ENCODE measurements at places on chromosomes 11 and 22. TPM values are rescaled to one million over a fixed set of nuclear protein-coding genes. Genes with fewer than 3 reads are reported as not detected.

GNG3 gene
- total RNA-seq: not detected

PNPLA3 gene
- 0.47 TPM for total RNA-seq

TMPRSS13 gene
- 0.36 TPM for total RNA-seq

APOBEC3H gene
- 6.9 TPM for total RNA-seq

DRD2 gene
- total RNA-seq: not detected

FAM227A gene
- not detected for total RNA-seq

DUSP8 gene
- total RNA-seq: 5.4 TPM

DNA sequence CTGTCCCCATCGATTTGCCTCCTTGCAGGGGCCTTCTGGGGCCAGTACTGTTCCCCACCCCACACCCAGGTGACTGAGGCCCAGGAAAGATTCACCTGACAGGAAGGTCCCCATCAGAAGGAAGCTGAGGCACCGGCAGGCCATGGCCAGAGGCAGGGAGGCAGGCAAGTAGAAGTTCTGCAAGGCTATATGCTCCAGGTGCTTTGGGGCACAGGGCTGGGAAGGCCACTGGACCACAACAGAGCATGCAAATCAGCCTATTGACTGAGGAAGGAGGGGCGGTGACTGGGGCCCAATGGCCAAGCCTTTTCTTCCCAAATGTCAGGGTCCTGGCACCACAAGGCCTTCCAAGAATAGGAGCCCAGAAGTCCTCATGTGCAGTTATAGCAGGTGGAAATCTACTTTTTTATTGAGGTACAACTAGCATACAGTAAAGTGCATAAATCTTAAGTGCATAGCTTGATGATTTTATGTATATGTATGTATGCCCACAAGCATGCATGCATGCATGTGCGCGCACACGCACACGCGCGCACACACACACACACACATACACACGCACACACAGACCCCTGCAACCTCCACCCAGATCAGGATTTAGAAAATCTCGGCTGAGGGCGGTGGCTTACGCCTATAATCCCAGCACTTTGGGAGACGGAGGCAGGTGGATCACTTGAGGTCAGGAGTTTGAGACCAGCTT is at the start of gene VPREB3:
Gene VPREB3 (minus strand): TSS at position 206 of the 700 bp plus-strand sequence. CDS start 62 bp downstream, at position 144.
- H3K27ac ChIP-seq: no peak within 1 kb of the TSS
- H3K36me3 ChIP-seq: no peaks in the 10 kb centered on the region

DNA sequence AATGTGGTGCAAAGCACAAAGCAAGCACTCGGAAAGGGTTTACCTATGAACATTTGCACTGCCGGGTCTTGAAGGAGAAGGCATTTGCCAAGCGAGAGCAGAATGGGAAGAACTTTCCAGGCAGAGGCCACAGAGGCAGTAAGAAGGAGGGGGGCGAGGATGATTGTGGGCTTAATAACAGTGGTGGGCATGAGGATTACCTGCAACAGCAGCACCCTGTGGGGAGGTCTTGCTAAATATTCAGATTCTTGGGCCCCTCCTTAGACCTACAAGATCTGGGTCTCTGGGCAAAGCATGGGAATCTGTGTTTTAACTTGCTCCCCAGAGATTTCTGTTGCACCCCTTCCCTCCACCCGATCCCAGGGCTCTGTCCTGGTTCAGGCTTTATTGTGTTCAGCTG is 75.1 kb upstream of the ZBED5 start:
- DNase-seq: no peak
- H3K4me3 ChIP-seq: no peak overlapping the region
- H3K27me3 ChIP-seq: peaks cover 44% of the 10 kb centered on the region
- peaks cover 10% of the 10 kb centered on the region for H3K4me1 ChIP-seq

- H3K27ac ChIP-seq: no peak overlapping the region
- no peak for DNase-seq
- no peaks in the 10 kb centered on the region for H3K36me3 ChIP-seq
- no peaks in the 10 kb centered on the region for H3K4me1 ChIP-seq
Measured at GRCh38 chr11:20041499-20041898, 118.8 kb downstream of the DBX1 start.

DNA sequence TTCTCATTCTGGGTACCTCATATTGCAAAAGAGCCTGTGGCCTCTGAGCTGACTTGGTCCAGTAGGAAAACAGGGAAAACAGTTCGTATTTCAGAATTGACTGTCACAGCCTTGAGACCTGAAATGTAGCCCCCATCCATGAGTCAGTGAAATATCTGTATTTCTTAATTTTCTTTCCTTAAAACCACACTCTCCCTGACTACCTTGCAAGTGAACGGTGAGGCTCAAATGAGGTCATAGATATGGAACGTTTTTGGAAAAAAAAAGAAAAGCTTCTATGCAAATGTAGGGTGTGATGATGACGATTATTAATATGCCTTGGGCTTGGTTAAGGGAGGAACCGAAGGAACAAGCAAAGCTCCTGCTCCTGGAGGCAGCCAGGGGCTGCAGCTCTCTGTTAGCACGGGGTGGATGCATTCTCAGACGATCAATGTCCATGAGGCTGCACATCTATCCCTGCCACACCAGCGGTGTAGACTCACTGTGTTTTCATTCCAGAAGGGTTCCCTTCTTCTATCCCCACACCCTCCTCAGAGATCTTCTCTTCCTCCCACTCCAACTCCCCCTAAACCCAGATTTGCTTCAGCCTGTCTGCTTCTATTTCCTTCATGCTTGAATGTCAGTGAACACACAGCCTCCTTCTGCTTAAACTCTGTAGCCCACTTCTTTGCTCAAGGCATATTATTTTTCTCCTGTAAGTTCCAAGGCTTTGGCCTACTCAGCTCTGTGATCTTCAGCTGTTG is 29.2 kb upstream of the SCN3B start:
- no peak overlapping the region for H3K4me3 ChIP-seq
- H3K4me1 ChIP-seq: no peaks in the 10 kb centered on the region
- H3K36me3 ChIP-seq: no peaks in the 10 kb centered on the region
- H3K27me3 ChIP-seq: peaks cover 47% of the 10 kb centered on the region
- DNase-seq: no peak

- H3K4me1 ChIP-seq: peaks cover 11% of the 10 kb centered on the region
- no peak overlapping the region for H3K4me3 ChIP-seq
- no peaks in the 10 kb centered on the region for H3K27me3 ChIP-seq
- no peak overlapping the region for H3K27ac ChIP-seq
- no peak for DNase-seq
Measured at GRCh38 chr22:41885116-41885515, 29.8 kb downstream of the SHISA8 start.

DNA sequence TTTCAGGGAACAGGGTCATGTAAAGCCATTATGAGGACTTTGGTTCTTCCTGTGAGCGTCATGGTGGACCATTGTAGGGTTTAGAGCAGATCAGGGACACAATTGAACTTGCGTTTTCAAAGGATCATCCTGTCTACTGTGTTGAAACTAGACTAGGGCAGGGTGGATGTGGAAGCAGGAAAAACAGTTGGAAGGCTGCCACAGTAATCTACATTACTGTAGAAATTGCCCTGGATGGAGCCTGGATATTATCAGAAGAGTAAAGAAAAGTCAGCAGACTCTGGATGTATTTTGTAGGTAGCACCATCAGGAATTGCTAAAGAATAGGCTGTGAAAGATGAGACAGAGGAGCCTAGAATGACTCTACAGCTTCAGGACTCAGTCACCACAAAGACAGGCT is 5.4 kb downstream of the POU2AF2 start:
- no peaks in the 10 kb centered on the region for H3K36me3 ChIP-seq
- peaks cover 13% of the 10 kb centered on the region for H3K27me3 ChIP-seq
- no peaks in the 10 kb centered on the region for H3K4me1 ChIP-seq
- H3K4me3 ChIP-seq: no peak overlapping the region
- no peak for DNase-seq

- DNase-seq: no peak
- no peak overlapping the region for H3K27ac ChIP-seq
- no peaks in the 10 kb centered on the region for H3K4me1 ChIP-seq
- H3K36me3 ChIP-seq: no peaks in the 10 kb centered on the region
- peaks cover 24% of the 10 kb centered on the region for H3K27me3 ChIP-seq
Measured at GRCh38 chr11:60763692-60764369, 7.2 kb downstream of the MS4A15 start.

Data from natural killer cell treated with Interleukin-12 subunit alpha and Interleukin-12 subunit beta and Interleukin-15 and Interleukin-18, amount 100 ng/mL, for 72 hours (primary cell).